ENCODE measurements at places on chromosomes 4 and X.

DNA sequence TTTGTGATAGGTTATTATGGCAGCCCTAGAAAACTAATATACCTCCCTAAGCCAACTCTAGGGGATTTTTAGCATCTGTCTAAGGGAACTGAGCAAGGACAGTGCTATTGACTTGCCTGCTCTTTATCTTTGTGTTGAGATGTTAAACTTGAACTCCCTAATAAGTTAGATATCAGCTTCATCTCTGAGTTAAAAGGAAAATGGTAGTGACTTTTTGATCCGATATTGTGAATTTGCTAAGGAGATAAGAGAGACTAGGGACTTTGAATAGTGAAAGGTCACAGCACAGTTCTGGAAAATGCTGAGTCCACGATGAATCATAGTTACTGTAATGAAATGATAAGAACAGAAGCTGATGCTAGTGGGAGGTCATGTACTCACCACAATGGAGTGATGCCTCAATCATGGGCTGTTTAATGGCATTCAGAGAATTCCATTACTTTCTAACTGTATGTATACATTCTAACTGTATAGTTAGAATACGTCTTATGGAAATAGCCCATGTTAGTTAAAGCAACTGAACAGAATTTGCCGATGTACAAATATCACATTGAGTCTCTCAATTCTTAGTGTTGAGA is 147.2 kb downstream of the GLRA3 start:
- no peak for DNase-seq

GRCh38 chr4:26050212-26050643 is 136.2 kb downstream of the SMIM20 start:
- DNase-seq: no peak

GRCh38 chr4:53424280-53424679 is 46.8 kb downstream of the FIP1L1 start:
- DNase-seq: no peak

DNA sequence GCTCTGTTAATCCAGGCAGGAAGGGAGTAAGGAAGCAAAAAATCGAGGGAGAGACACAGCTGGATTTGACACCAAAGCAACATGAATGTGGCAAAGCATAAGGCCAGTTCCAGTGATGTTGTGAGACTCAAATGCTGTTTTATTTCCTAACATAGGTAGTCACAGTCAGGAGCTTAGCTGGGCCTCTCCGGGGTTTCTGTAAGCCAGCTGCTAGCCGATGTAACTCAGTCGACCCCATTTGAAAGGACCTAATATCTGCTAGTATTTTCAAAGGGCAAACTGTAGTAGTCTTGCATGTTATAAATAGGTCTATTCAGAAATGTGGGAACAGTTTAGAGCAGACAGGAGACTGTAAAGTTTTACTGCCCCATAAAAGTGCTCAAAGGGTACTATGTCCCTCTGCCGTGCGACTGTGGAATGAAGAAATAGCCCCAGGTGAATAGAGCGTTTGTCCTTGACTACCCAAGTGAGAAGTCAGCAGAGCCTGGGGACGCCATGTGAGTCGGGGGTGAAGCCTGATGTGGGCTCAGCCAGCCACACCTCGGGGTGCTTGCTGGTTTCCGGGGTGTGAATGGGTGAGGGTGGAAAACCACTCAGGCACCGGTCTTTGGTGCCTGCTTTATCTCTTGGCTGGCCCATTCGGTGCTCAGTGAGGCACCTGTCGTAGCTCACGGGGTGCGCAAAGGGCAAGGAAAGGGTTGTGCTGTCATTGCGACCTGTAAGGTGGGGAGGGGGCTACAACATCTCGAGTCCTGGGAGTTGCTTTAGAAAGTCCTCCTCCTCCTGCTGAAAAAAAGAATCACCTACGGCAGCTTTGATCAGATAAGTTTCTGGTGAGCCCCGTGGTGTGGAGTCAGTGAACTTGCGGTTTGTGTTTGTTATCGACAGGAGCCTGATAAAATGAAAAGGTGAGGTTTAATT is 745 bp downstream of the TRIM2 start:
- no peak for DNase-seq

- DNase-seq: peak; percentile 64
Measured at GRCh38 chr4:185792384-185793115, 19.4 kb downstream of the SORBS2 start.

DNA sequence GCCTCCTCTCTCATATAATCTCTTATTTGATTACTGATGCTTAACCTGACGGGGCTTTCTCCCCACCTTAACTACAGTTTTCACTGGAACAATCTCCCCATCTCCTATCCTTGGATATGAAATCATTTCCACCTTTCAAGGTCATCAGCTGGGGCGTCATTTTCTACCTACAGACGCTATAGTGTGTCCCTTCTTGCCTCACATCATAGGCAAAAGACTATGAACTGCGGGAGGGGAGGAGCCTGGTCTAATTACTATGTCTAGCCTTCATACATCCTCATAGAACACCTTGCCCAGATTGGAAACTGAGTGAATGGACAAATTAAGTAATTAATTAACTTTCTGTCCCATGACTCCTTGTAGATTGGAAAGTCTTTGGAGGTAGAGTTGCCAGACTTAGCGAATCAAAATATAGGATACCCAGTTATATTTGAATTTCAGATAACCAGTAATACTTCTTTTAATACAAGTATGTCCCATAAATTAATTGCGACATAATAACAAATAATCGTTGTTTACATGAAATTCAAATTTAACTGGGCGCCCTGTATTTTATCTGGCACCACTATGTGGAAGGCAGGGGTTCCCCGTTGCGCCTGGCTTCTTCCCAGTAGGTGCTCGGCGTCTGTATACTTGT is 752 bp upstream of the ATP6AP2 start:
- no peak for DNase-seq

DNA sequence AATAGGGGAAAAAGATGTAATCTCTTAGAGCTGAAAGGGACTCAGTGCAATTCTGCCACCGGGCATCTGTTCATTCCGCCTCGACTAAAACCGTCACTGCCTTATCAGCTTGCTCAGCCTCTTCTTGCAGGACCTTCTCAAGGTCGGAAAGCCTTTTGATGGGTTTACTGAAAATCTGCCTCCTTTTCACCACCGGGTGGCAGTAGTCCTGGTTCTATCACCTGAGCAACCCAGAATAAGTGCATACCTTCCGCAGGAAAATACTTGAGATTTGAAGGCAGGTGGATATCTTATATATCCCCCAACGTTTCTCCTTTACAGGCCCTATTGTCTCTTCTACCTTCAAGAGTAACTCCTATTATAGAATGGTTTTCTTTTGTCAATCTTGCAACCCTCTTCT is 103.4 kb upstream of the PAK3 start:
- no peak for DNase-seq

DNA sequence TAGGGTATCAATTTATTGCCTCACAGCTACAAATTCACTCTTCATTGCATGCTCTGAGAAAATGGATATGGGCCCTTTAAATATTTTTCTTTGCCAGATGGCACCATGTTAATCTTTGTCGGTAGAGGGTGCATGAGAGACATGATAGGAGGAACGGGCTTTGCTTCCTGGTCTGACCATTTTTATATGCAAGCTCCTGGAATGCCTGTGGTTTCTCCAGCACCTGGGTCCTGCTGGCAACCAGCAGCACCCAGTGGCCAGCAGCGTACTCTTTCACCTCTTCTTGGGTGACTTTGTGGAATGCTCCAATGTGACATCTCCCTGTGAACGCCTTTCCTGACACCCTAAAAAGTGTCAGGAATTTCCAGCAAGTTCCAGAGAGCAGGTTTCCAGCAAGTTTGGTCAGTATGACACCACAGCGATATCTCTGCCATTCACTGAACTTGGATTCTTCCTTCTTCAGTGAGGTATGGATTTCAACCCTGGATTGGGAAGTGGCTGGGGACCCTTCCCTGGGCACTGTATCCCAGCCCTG is 140.3 kb upstream of the PGRMC2 start:
- peak; percentile 59 for DNase-seq

DNA sequence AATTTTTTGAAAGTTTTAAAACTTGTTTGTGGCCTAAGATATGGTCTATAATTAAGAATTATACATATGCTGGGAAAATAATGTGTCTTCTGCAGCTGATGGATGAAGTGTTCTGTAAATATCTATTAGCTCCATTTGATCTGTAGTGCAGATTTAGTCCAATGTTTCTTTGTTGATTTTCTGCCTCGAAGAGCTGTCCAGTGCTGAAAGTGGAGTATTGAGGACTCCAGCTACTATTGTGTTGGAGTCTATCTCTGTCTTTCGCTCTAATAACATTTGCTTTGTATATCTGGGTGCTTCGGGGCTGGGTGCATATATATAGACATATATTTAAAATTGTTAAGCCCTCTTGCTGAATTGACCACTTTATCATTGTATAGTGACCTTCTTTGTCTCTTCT is 2127.3 kb downstream of the PCDH7 start:
- no peak for DNase-seq

- DNase-seq: no peak
Measured at GRCh38 chr4:155930330-155930729, 23.3 kb downstream of the CTSO start.

DNA sequence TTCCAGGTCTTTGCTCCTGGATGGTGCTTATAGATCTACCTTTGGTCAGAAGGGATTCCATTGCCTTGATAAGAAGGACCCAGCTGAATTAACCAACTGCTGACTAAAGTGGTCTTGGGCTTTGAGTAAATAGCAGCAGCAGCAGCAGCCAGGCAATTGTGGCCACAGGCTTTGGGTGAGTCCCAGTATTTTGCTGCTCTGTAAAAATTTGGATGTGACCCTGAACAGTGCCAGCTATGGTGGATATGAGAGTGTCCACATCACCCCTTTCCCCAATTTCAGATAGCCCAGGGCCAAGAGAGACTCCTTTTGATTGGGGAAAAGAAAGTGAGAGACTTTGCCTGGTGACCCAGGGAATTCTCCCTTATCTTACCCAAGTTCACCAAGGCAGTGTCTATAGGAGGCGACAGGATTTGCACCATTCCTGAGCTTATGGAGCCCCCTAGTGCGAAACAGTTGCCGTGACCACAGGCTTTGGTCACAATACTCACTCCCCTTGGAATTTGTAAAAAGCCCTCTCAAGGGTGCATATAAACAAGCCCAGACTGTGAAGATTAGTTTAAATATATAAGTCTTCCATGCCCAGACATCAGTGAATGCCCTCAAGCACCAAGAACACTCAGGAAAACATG is 518.0 kb downstream of the TMA16 start:
- no peak for DNase-seq

GRCh38 chr4:138666366-138666765 is 349.2 kb upstream of the NOCT start:
- DNase-seq: no peak

GRCh38 chr4:20086067-20086798 is 165.5 kb upstream of the SLIT2 start:
- DNase-seq: peak; percentile 9

DNA sequence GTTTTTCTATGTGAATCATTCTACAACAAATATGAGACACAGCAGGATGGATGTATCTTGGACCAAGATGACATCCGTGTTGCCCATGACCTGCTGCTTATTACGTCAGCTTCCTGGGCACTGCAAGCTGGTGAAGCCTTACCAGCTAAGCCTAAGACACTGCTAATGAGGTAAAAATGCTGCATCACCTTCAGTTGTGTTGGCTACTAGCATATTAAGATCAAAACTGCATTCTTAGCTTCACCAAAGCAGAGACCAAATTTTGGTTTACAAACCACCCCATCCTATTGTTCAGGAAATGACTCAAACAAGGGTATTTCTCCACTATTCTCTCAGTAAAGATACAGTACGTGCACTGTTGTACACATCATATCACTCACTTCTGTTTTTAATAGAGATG is 50.3 kb downstream of the MAML3 start:
- peak; percentile 24 for DNase-seq

- DNase-seq: no peak
Measured at GRCh38 chr4:41619161-41619560, 81.2 kb downstream of the LIMCH1 start.

GRCh38 chrX:56803850-56804681 is 75.0 kb downstream of the NBDY start:
- no peak for DNase-seq

GRCh38 chr4:87103691-87104187 is 116.7 kb downstream of the KLHL8 start:
- DNase-seq: peak; percentile 49

- no peak for DNase-seq
Measured at GRCh38 chrX:44918722-44919121, 45.7 kb downstream of the KDM6A start.

- no peak for DNase-seq
Measured at GRCh38 chrX:10173331-10173900, 16.6 kb downstream of the CLCN4 start.

GRCh38 chr4:90121676-90122354 is 5.4 kb upstream of the CCSER1 start:
- DNase-seq: no peak

DNA sequence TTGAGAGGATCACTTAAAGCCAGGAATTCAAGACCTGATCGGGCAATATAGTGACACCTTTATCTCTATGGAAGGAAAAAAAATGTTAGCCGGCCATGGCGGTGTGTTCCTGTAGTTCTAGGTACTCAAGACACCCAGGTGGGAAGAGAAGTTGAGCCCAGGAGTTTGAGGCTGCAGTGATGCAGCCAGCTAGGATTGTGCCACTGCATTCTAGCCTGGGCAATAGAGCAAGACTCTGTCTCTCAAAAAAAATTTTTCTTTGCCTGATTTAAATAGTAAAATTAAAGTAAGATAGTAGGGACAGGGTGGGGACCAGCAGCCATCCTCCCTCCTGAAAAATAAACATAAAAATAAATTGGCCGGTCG is 16.9 kb upstream of the FAM47E start:
- no peak for DNase-seq

DNA sequence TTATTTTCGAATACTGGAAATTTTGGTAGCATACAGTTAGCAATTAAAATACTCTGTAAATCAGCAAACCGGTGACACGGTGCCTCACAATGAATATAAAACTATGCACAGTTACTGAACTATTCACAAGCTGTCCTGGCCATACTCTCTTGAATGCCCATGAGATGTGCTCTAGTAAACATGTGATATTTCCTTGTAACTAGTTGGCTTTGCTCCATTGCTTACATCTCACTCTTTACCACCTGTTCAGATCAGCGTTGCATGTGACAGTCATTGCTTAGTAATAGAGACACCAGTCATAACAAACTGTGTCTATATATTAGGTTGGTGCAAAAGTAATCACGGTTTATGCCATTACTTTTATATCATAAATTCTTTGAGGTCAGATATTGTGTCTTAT is 897.9 kb upstream of the FTHL17 start:
- no peak for DNase-seq

DNA sequence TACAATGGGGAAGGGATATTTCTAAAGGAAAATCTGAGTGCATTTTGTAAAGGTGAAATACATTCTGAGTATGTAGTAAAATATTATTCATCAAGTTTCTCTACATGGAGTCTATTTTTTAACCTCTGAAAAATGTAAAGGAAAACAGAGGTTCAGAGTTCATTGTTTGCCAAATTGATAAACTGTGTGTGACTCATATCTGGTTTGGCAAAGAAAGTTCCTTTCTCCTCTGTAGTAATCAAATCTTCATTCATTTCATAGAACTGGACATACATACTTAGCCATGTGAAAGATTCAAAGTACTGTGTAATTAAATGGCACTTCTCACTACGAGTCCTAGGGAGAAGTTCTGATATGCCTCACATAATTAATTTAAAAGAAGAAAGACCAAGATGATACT is 61.6 kb downstream of the HPGD start:
- DNase-seq: no peak

GRCh38 chr4:80507077-80507476 is 171.5 kb downstream of the CFAP299 start:
- DNase-seq: no peak

GRCh38 chr4:144645631-144646522 is at the start of gene HHIP:
Gene HHIP, plus strand, starts transcription at chr4:144646156. Its CDS starts 520 bp downstream, at chr4:144646676.
- peak; percentile 8 for DNase-seq

GRCh38 chr4:10122236-10122932 is 5.8 kb upstream of the WDR1 start:
- DNase-seq: no peak
